HCT116 (cell line): ENCODE measurements at places on chromosomes 16 and 17. TPM values are rescaled to one million over a fixed set of nuclear protein-coding genes. Genes with fewer than 3 reads are reported as not detected.
A peak's percentile ranks its signal among the peaks of the same experiment; 100 is the strongest.

- H3K36me3 ChIP-seq = no peaks in the 10 kb centered on the region
- DNase-seq = no peak
- peaks cover 2% of the 10 kb centered on the region; the same call in 1 of the 2 replicates for H3K4me1 ChIP-seq
- 0 out of 2 replicates have a peak overlapping the region, but pooled peaks have one; percentile 16 for H3K27ac ChIP-seq
Measured at GRCh38 chr17:41613277-41614082, 913 bp upstream of the KRT16 start.

The P2RX5 gene
- total RNA-seq = 9.0 TPM

GRCh38 chr17:1715803-1716075 is 5.6 kb upstream of the TLCD2 start:
- DNase-seq = no peak
- peak overlapping the region; percentile 85 for H3K4me3 ChIP-seq
- H3K27ac ChIP-seq = peak overlapping the region; percentile 91
- no peaks in the 10 kb centered on the region for H3K36me3 ChIP-seq
- H3K27me3 ChIP-seq = no peaks in the 10 kb centered on the region
- H3K4me1 ChIP-seq = peaks cover 34% of the 10 kb centered on the region

DNA sequence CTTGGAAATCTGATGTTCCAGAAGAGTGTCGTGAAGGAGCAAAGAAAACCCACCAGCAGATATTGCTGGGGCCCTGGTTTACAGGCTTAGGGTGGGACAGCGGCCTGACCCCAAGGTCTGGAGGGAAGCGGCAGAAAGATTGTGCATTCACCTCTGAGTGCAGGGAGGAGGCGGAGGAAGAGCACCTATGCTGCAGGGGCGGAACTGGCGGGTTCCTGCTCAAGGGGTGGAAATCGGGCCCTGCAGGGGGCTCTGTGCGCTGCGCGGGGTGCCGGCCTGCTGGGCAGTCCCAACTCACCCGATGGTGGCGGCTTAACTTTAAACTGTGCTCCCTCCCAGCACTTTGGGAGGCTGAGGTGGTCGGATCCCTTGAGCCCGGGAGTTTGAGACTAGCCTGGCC is 47.5 kb downstream of the COX4I1 start:
- no peak overlapping the region for H3K27ac ChIP-seq
- H3K36me3 ChIP-seq = no peaks in the 10 kb centered on the region
- no peak overlapping the region for H3K4me3 ChIP-seq
- no peaks in the 10 kb centered on the region for H3K4me1 ChIP-seq

- peak overlapping the region; percentile 69 for H3K27ac ChIP-seq
- DNase-seq = peak; percentile 79
- H3K4me3 ChIP-seq = peak overlapping the region; percentile 34
- no peaks in the 10 kb centered on the region for H3K36me3 ChIP-seq
Measured at GRCh38 chr16:10738231-10739077, 5.2 kb upstream of the NUBP1 start.

GRCh38 chr17:38606646-38607611 is 1.2 kb upstream of the SRCIN1 start:
- H3K27ac ChIP-seq = no peak overlapping the region; the same call in 1 of the 2 replicates
- DNase-seq = no peak
- H3K36me3 ChIP-seq = no peaks in the 10 kb centered on the region
- H3K4me3 ChIP-seq = peak overlapping the region; percentile 48; the same call in 1 of the 2 replicates
- H3K27me3 ChIP-seq = no peaks in the 10 kb centered on the region

- no peaks in the 10 kb centered on the region for H3K36me3 ChIP-seq
- H3K27ac ChIP-seq = peak overlapping the region; percentile 84
- no peaks in the 10 kb centered on the region for H3K27me3 ChIP-seq
- no peak overlapping the region for H3K4me3 ChIP-seq
- no peak for DNase-seq
- peaks cover 69% of the 10 kb centered on the region for H3K4me1 ChIP-seq
Measured at GRCh38 chr17:17711641-17712162, 30.4 kb downstream of the RAI1 start.

DNA sequence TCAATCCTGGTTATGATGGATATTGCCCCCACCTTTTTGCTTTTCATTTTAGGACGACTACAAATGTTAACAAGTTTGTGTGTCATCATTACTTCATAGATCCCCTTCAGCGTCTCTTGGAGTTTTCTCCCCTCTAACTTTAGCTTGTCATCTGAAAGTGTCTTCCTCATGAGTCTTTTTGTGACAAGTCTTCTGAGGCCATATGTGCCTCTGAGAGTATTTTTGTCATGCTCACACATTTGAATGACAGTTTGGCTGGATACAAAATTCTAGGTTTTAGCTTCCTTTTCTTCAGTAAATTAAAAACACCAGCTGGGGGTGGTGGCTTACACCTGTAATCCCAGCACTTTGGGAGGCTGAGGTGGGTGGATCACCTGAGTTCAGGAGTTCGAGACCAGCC is 203.8 kb upstream of the CHMP6 start:
- no peak for DNase-seq
- H3K4me3 ChIP-seq = no peak overlapping the region
- no peaks in the 10 kb centered on the region for H3K27me3 ChIP-seq
- H3K27ac ChIP-seq = no peak overlapping the region
- H3K4me1 ChIP-seq = peaks cover 52% of the 10 kb centered on the region

The AOC2 gene
- total RNA-seq = 8.0 TPM

DNA sequence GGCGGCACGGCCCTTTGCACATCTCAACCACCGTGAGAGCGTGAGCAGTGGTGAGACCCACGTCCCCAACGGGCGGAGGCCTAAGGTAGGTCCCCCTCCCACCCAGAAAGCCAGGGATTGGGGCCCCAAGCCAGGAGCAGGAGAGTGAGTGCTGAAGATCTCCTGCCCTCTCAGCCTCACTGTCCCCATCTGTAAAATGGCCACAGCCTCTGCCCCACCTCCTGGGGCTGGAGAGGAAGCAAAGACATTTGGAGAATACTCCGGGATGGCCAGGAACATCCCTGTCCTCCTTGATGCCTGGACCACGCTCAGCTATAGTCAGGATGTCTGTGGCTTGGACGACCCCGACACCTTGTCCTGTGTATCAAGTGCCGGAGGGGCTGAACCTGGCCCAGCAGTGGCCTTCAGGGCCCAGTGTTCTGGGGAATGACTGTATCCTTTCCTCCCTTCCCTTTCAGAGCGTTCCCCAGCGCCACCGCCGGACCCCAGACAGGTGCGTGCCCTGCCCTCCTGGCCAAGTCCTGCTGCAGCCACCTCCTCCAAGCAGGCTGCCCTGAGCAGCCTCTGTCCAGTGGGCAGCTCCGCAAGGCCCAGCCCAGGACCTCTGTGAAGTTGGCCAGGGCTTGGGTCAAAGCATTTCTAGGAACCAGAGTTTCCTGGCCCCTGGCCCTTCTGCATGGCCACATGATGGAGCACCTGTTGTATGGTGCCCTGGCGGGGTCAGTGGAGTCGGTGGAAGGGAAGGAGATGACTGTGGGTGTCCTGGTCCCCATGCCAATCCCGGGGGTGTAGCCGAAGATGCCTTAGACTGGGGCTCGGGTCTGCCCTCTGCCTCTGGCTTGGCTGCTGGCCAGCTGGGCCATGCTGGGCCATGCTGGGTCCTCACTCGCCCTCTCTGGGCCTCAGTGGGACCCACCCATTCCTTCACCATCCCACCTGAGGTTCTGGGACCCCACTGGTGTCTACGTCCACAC is 38.4 kb downstream of the ADCY7 start:
- peaks cover 13% of the 10 kb centered on the region for H3K4me1 ChIP-seq
- no peak for DNase-seq
- H3K4me3 ChIP-seq = no peak overlapping the region
- no peaks in the 10 kb centered on the region for H3K36me3 ChIP-seq
- H3K27ac ChIP-seq = no peak overlapping the region

DNA sequence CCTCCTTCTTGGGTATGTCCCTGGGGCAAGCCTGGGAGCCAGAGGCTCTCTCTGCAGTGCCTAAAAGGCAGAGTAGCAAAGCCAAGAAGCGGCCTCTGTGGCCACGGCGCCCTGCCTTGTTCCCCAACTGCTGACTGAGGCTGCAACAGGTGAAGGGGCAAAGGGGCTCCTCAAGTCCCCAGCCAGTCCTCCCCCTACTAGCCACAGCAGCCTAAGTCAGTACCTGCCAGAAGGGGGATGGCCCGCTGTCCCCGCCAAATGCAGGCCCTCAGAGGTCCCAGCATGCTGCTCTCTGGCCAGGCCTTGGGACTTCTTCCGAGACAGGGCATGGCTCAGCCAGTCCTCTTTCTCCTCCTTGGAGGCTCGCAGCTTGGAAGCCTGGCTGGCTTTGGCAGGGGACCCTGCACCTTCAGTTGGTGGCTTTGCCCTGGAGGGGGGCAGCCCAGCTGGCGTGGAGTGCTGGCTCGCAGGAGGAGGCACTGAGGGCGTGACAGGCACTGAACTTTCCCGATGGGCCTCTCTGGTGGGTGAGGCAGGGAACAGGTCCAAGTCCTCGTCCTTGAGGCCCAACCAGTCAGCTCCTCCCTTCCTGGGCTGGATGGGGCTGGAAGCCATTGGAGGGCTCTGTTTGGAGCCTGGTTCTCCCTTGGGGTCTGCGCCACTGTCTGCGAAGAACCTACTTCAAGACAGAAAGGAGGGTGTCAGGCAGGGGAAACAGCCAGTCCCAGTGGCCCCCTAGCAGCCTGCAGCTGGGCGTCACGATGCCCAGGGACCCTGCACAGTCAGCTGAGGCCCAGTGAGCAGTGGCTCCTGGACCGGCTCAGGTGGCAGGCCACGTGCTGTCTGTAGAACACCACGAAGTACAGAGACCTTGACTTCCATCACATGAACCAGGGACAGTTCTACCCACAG is 17.6 kb downstream of the FBF1 start:
- DNase-seq = no peak
- no peaks in the 10 kb centered on the region for H3K27me3 ChIP-seq
- no peak overlapping the region for H3K27ac ChIP-seq
- H3K4me1 ChIP-seq = peaks cover 8% of the 10 kb centered on the region
- no peak overlapping the region for H3K4me3 ChIP-seq

DNA sequence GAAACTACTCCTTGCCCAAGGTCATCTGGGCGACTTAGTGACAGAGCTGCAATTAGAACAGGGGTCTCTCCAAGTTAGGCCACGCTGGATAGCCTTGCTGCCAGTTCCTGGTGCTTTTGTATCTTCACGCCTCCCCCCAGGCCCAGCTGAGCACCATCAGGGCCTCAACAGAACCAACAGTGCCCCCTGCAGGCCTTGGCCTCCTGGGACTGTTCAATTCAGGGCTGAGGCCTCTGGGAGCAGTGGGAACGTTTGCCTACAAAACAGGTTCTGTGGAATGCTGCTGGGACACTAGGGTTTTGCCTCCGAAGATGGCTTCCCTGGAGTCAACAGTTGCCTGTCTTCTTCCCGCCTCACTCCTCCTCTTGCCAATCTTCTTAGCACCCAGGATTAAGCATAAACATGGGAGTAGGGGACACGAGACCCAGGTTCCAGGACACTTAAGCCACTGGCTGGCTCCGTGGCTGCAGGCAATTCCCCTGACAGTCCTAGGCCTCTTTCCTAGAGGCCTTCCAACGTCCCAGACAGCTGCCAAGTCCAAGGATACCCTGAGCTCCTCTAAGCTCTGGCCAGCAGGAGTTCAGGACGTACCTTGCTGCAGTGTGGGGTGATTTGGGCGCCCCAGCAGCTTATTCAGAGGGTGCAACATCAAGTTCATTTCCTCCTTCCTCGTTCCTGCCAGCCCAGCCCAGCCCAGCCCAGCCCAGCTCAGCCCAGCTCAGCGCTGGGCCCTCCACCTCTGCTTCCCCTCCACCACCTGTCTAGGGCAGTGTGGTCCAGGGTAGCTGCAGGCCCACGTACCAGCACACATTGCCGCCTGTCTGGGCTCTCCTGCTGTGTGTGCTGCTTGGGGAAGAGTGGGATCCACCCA is 246.6 kb upstream of the RPL38 start:
- H3K27me3 ChIP-seq = peaks cover 7% of the 10 kb centered on the region; the same call in 1 of the 2 replicates
- no peak overlapping the region for H3K4me3 ChIP-seq
- DNase-seq = peak; percentile 49
- H3K36me3 ChIP-seq = no peaks in the 10 kb centered on the region
- no peak overlapping the region for H3K27ac ChIP-seq

DNA sequence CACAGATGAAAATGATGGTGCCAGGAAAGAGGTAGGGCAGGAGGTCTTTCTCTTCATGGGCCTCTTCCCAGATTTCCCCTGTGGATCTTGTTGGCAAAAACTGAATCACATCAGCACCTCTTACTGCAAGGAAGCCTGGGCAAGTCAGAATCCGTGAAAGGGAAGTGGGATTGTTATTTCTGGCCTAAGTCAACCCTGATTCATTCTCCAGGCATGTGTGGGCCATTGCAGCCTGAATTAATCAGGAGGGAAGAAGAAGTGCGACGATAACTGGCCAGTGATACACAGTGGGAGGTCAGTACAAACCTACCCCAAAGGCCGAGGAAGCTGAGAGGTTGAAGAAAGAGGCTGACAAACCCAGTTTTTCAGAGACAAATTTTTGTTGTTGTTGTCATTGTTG is 17.9 kb upstream of the NSMCE1 start:
- H3K27ac ChIP-seq = no peak overlapping the region
- DNase-seq = no peak
- no peak overlapping the region for H3K4me3 ChIP-seq
- peaks cover 9% of the 10 kb centered on the region; the same call in 1 of the 2 replicates for H3K4me1 ChIP-seq

GRCh38 chr17:76088868-76089576 is 10.0 kb downstream of the ZACN start:
- peaks cover 38% of the 10 kb centered on the region for H3K36me3 ChIP-seq
- DNase-seq = no peak
- no peaks in the 10 kb centered on the region for H3K4me1 ChIP-seq
- no peak overlapping the region for H3K27ac ChIP-seq

The NUBP2 gene
- total RNA-seq = 103 TPM

GRCh38 chr17:76039121-76039520 is 12.0 kb upstream of the EVPL start:
- no peak overlapping the region for H3K4me3 ChIP-seq
- H3K27ac ChIP-seq = no peak overlapping the region
- H3K4me1 ChIP-seq = no peaks in the 10 kb centered on the region

The TNFRSF13B gene
- total RNA-seq = not detected

DNA sequence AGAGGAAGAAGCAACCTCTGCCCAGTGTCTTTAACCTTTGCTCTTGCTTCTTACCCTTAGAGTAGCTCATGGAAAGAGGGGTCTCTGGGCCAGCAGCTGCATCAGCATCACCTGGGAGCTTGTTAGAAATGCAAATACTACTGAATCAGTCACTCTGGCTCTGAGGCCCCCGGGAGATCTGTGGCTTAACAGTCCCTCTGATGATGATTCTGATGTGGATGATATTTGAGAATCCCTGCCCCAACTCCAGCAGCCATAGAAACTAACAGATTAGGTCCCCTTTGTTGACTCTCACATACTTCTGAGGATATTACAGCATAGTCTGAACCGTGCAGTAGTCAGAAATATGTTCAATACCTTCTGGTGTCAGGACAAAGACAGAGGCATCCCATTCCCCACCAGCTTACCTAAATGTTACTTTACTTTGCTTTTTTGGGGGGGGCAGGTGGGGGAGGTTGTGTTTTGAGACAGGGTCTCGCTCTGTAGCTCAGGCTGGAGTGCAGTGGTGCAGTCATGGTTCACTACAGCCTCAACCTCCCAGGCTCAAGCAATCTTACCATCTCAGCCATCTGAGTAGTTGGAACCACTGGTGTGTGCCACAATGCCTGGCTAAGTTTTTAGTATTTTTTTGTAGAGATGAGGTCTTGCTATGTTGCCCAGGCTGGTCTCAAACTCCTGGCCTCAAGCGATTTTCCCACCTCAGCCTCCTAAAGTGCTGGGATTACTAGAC is 220.1 kb downstream of the CCDC182 start:
- H3K4me3 ChIP-seq = no peak overlapping the region
- H3K4me1 ChIP-seq = peaks cover 41% of the 10 kb centered on the region
- H3K27ac ChIP-seq = peak overlapping the region; percentile 67
- H3K27me3 ChIP-seq = no peaks in the 10 kb centered on the region
- no peaks in the 10 kb centered on the region for H3K36me3 ChIP-seq

- H3K27ac ChIP-seq = no peak overlapping the region
- no peaks in the 10 kb centered on the region for H3K36me3 ChIP-seq
- no peaks in the 10 kb centered on the region for H3K4me1 ChIP-seq
Measured at GRCh38 chr16:65658349-65658748, 536.5 kb upstream of the CDH11 start.

The JPT1 gene
- total RNA-seq = 575 TPM
